SHP77 (cell line): ENCODE measurements at places on chromosomes 5 and 9.

- DNase-seq = no peak
Measured at GRCh38 chr5:113387844-113388243, 46.9 kb downstream of the TSSK1B start.

- no peak for DNase-seq
Measured at GRCh38 chr9:116342941-116343340, 189.3 kb downstream of the PAPPA start.

- DNase-seq = no peak
Measured at GRCh38 chr9:81244631-81245030, 444.7 kb downstream of the TLE1 start.

DNA sequence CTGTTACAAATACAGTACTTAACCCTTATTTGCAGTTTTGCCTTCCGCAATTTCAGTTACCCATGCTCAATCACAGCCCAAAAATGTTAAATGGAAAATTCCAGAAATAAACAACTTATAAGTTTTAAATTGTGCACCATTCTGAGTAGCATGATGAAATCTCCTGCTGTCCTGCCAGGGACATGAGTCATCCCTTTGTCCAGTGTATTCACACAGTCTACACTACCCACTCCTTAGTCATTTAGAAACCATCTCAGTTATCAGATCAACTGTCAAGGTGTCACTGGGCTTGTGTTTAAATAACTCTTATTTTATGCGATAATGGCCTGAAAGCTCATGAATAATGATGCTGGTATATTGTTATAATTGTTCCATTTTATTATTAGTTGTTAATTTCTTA lies 95.8 kb downstream of the PLCXD3 start:
- DNase-seq = no peak

- no peak for DNase-seq
Measured at GRCh38 chr5:160702934-160703333, 149.1 kb downstream of the ATP10B start.

DNA sequence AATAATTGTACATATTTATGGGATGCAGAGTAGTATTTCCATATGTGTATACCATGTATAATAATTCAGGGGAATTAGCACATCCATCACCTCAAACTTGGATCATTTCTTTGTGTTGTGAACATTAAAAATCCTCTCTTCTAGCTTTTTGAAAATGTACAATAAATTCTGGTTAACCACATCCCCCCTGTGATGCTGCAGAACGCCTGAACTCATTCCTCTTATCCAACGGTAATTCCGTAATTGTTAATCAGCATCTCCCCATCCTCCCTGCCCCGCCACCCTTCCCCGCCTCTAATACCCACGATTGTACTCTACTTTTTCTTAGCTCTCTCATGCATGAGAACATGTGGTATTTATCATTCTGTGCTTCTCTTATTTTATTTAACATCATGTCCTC lies 127.7 kb upstream of the ANKRD55 start:
- DNase-seq = no peak

DNA sequence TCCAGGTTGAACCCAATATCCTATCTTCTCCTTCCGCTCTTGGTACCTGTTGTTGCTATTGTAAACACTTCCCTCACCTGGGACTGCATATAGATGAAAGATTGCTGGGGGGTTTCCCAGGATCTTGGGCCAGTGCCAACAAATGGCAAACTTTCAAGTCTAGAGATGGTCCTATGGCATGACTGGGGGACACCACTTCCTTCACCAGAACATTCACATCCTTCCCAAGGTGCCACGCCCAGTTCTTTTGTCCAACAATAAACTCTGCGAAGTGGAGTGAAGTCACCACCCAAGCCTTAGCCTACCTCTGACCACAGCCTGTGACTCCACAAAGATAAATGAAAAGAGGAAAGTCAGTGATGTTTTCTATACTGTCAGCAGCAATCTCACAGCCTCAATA lies 34.4 kb downstream of the DOCK8 start:
- DNase-seq = no peak

- no peak for DNase-seq
Measured at GRCh38 chr5:33337637-33337992, 103.2 kb upstream of the TARS1 start.

DNA sequence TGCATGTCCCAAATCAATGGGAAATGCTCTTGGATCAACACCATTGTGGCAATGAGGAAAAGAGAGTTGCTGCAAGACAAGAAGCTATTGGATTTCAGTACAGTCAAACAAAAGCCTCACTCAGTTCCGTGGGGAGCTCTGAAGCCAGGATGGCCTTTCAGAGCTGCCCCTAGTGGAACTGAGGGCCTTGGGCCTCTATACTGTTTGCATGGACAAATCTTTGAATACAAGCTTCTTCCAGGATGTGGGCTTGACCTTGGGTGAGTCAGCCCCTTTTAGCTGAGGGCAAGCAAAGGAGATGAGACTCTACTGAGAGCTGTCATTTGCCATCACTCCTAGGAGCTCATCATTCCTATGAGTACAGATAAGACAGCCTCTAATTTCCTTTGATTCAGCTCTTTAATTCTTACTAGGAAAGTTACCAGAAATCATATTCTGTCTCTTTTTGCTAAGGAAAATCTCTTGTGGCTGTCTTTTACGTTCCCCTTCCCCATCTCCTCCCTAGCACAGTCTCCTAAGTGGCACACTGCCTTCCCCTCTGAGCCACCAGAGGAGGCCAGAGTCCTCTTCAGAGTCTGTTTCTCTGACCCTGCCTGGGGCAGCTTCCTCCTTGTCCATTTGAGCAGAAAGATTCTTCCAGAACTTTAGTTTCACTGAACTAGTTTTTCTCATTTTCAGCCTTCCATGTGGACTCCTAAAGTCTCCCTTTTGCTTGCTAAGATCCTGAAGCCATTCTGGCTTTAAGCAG lies 168.8 kb upstream of the POC5 start:
- no peak for DNase-seq

DNA sequence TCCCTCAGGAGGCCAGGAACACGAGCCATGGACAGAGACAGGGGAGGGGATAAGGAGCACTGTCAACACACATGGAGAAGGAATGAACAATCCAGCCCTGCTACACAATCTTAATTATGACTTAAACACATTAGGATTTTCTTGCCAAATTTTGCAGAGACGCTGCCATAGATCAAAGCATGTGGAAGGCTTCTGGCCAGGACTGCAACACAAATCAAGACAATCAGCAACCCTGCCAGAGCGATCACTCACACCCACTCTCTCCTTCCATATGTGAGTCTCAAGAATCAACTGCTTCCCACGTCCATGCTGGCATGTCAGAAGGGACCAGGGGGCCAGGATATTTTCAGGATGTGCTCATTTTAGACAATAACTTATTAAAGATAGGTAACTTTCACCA lies 85.6 kb downstream of the ROR2 start:
- DNase-seq = no peak

GRCh38 chr5:167356374-167356773 lies 935.1 kb upstream of the WWC1 start:
- DNase-seq = no peak

DNA sequence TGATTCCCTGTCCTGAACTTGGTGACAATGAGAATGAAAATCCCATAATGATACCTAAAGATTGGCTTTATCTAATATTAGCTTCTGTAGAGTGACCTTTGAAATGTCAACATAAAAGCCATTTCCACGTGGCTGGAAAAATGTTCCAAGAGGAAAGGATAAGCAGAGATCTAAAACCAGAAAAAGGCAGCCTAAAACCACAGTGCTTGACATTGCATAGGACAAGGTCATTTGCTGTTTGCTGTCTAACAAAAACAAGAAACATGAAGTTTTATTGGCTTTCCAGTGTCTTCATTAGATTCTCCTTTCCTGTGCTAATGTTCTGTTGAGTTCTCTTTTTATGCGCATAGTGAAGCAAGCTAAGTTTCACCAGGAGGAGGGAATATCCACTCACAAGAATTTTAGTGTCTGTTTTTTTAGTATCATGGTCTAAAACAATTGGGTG lies 44.6 kb downstream of the CPEB4 start:
- DNase-seq = no peak

GRCh38 chr5:107228226-107228625 lies 442.5 kb downstream of the EFNA5 start:
- DNase-seq = no peak

DNA sequence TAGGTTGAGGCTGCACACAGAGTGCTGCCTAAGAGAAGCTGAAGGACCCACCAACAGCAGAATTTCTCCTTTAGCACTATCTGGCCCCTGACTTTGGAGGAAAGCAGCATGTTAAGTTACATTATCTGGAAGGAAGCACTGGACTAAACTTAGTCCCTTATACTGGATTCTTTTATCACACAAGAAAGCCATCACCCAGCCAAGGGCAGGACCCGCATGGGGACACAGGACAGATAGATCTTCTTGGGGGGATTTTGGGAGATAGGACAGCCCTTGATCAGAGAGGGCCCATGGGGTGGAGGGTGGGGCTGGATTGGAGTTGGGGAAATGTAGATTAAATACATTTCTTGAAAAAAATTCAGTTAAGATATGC lies 14.4 kb downstream of the ANKRD33B start:
- no peak for DNase-seq

GRCh38 chr5:15558240-15558639 lies 58.3 kb downstream of the FBXL7 start:
- DNase-seq = no peak

- no peak for DNase-seq
Measured at GRCh38 chr9:38296807-38297206, 95.7 kb upstream of the ALDH1B1 start.
